ENCODE measurements at places on chromosomes 2 and 18. TPM values are rescaled to one million over a fixed set of nuclear protein-coding genes. Genes with fewer than 3 reads are reported as not detected.

DNA sequence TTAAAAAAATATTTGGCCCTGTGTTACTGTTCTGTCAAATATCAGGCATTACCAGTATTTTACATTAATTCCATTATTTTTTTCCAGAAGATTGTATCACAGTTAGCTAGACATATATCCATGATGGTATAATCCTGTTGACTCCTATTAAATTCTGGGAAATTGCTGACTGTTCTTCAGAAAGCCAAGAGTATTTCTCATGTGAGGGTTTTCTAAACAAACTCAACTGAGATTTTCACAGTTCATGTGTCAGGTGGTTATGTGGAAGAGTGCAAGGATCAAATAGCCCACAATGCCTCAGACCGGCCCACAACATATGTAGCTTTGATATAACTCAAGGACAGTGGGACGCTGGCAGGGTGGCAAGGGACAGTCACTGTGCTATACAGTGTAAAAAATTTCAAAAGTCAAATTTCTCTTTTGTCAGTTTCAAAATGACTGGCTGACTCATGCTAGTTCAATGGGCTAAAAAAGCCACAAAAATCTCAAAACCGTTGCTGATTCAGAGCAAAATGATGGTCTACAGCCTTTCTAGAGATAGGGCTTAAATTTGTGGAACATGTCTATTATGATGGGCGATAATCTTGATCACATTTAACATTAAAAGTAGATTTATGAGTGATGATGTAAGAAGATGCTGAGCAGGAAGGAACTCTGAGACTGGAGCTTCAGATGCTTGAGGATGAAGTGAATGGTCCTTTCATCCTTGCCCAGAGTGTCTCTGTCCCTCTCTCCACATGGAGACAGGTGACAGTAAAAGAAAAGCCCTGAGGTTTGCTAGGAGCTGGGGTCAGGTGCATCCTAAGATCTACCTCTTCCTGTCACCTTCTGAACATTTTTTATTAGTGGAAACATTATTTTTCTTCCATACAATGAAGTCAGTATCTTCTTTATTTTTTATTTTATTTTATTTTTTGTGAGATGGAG, 175.8 kb upstream of the PIEZO2 start:
- DNase-seq, result peak; percentile 94

DNA sequence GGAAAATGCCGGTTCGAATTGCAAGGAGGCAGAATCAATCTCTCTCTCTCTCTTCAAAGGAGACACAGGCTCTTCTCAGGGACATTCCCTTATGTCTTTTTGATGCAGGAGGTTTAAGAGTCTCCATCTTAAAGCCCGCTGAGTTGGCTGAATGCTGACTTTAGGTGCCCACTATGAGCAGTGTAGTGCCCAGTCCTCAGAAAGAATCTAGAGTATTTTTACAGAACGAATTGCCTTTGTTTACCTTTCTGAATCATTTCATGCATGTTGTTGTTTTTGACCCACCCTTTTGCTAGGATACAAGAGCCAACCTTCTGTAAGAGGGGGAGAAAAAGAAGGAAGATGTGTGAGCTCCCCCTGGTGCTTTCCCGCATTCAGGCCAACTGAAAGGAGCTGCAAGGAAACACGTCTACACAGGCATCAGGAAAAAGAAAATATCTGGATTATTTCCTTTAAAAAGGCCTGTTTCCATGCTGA, 193.5 kb upstream of the TCF4 start:
- DNase-seq, result peak; percentile 76

- no peak for DNase-seq
Observed at GRCh38 chr2:56757884-56758545, 574.2 kb downstream of the CCDC85A start.

GRCh38 chr2:30177440-30177839, 30.6 kb downstream of the YPEL5 start:
- DNase-seq, result no peak

Gene STAT4
- total RNA-seq, result 1.5 TPM

DNA sequence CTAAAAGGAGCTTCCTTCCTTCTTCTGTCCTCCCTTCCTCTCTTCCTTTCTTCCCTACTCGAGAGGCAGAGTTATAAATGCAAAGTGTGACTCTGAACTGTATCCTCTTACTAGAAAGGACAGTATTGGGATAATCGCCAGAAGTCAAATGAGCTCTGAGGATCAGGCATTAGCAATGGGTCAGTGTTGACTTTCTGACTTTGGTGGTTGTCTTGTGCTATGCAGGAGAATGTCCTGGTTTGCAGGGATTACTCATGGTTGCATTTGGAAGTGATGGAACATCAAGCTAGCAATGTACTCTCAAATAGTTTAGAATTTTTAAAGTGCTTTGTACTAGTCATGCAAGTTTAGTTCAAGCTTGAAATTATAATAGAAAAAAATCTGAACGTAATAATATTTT, 115.6 kb downstream of the TXNL1 start:
- peak; percentile 56 for DNase-seq

- DNase-seq, result no peak
Observed at GRCh38 chr18:71327850-71328249, 1039.0 kb downstream of the SOCS6 start.

Gene C2orf66
- total RNA-seq, result not detected

Gene NDUFS1
- 87.5 TPM for total RNA-seq

DNA sequence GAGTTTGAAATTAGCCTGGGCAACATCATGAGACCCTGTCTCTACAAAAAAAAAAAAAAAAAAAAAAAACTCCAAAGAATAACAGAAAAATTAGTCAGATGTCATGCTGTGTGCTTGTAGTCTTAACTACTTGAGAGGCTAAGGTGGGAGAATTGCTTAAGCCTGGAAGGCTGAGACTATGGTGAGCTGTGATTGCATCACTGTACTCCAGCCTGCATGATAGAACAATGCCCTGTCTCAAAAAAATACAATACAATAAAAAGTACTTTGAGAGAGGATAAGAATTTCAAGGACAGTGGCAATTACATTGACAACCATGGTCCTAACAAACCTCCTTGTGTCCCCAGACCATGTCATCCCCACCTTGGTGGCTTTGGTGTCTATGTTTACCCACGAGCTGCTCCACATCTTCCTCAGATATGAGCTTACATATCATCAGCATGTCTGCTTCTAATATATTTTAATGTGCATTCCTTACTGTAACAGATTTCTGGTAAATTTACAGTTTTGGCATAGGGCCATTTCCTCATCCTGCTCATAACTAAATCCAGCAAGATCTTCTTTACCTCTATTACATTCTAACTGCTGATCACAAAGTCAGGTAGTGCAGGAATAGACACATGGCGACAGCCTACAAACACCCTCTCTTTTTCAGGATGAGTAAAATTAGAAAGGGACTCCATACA, 437.7 kb upstream of the HNRNPA3 start:
- DNase-seq, result peak; percentile 30

Gene CTNNA2
- not detected for total RNA-seq

Gene GALNT1
- total RNA-seq, result 65.4 TPM

Gene CNDP1
- not detected for total RNA-seq

- DNase-seq, result peak; percentile 98
Observed at GRCh38 chr2:128422571-128422970, 103.9 kb upstream of the HS6ST1 start.

DNA sequence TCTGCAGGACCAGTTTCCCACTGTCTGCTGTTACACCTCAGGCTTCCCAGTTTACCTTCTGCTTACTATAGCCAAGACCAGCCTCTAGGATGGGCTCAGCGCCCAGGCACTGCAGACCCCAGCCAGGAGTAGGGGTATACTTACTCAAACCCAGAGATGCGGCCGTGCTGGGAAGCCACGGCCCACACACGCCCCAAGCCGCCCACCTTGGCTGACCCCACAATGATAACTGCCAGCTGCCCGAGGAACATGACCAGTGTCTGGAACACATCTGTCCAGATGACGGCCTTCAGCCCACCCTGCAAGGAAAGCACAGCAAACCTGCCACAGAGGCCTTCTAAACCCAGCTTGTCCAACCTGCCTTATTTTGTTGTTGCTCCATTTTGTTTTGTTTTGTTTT, 6.6 kb upstream of the ATRAID start:
- no peak for DNase-seq

- DNase-seq, result peak; percentile 69
Observed at GRCh38 chr2:233152541-233152940, 92.4 kb downstream of the INPP5D start.

Gene MAP3K19
- not detected for total RNA-seq

All from GM23248 (cell line).